Endothelial cell of umbilical vein (primary cell): ENCODE measurements at places on chromosomes 3 and 15. TPM values are rescaled to one million over a fixed set of nuclear protein-coding genes. Genes with fewer than 3 reads are reported as not detected.

Gene KNG1
- total RNA-seq, result not detected in 2 replicates

Gene ZNF774
- 2.6 and 3.9 TPM in 2 replicates for total RNA-seq

Gene SECISBP2L
- 44.7 and 52.3 TPM in 2 replicates for total RNA-seq

Gene ERICH6
- not detected in 2 replicates for total RNA-seq

Gene GOLGA6D
- total RNA-seq, result not detected in 2 replicates

Gene DYNLT2B
- total RNA-seq, result 13.9 and 14.4 TPM in 2 replicates

Gene DGKG
- total RNA-seq, result not detected in 2 replicates

Gene UCN2
- total RNA-seq, result not detected in 2 replicates

DNA sequence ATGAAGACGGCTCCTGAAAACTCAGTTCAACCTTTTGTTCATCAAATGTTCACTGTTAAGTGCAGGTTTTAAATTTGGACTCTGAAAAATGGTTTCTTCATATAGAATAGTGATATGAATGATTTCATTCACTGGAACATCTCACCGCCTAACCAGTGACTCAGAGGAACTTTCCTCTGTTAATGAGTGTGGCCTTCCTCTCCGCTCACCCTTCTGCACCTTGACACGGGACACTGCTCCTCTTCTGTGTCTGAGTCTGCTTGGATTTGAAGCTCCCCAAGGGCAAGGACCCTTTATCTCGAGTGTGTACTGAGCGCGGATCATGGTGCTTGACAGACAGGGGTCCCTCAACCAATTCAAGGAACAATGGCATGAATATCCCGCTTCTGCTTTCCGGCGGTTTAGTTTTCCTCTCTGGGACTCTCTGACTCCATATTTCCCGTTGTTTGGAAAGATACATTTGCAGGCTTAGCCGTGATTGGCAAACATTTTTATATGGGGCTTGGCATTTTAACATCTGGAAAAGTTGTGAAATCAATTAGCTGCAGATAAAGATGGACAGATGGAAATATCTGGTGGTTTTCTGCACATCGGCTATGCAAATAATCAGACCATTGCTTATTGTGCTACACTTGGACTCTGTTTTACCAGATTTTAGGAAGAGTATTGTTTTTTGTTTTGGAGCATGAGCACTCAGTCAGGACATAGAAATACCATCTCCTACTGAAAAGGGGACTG lies 20.9 kb downstream of the KBTBD8 start:
- no peak for DNase-seq

- DNase-seq, result no peak
Observed at GRCh38 chr3:148998297-148998696, 7.0 kb downstream of the GYG1 start.

- no peak for DNase-seq
Observed at GRCh38 chr15:25439369-25439836, 579 bp upstream of the UBE3A start.

GRCh38 chr3:113084777-113085176 lies 94.0 kb downstream of the GTPBP8 start:
- peak; percentile 10 for DNase-seq

DNA sequence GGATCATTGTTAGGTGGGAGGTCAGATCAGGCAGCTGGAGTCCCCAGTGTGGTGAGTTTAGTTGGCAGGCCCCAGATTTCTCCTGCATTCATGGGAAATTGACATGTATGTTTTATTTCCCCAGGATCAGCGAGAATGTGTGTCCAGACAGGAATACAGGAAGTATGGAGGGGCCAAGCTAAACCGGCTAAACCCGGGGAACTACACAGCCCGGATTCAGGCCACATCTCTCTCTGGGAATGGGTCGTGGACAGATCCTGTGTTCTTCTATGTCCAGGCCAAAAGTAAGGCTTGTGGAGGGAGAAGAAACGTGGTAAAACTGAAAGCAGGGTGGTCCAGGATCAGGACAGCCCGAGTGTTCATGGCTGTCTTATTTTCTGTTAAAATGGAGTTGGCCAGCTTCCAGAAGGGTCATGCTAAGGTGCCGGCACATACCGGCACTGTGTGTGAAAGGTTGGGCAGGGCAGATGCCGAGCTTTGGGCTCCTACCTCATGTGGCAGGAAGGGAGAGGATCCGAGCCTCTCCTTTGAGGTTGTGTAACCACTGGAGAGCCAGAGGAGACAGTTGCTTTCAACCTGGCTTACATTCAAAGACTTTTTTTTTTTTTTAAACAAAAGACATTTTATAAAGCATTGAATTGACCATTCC lies 83.1 kb downstream of the PGPEP1L start:
- peak; percentile 72 for DNase-seq

GRCh38 chr3:49867871-49868321 lies 1.8 kb downstream of the CAMKV start:
- DNase-seq, result peak; percentile 29

DNA sequence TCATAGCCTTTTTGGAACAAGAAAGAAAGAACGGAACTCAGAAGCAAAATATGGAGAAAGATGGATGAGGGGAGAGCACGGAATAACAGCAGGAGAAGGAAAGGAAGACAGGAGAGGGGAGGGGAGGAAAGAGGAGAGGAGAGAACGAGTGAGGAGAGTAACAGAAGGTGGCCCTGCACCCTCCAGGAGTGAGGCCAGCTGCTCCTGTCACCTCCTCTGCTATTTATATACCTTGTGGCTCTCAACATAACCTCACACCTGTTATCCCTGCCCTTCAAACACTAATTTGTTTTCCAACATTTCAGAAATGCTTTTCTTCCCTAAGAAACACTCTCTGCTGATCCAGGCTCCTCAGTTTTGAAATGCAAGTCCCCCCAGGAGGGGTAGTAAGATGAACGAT lies 53.4 kb upstream of the ATP2B2 start:
- no peak for DNase-seq

GRCh38 chr15:50224606-50225005 lies 40.9 kb downstream of the HDC start:
- no peak for DNase-seq

DNA sequence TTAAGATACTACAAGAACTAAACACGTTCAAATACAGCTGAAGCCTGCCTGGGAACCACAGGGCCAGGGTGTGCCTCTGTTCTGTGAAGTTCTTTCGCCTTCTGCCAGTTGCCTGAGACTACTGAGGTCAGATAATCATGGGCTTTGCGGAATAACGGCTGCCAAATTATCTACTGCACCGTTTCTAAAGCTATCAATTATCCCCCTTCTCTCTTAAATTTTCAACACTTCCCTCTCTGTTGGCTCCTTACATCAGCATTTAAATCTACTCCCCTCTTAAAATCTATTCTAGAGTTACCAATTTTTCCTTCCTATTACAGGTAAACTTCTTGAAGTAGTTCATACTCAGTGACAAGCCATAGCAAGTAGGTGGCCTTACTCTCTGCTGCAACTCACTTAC lies 6.2 kb upstream of the NEO1 start:
- no peak for DNase-seq

GRCh38 chr3:155714295-155714718 lies 30.6 kb downstream of the PLCH1 start:
- no peak for DNase-seq

- no peak for DNase-seq
Observed at GRCh38 chr15:52423852-52424251, 104.8 kb downstream of the MYO5A start.

DNA sequence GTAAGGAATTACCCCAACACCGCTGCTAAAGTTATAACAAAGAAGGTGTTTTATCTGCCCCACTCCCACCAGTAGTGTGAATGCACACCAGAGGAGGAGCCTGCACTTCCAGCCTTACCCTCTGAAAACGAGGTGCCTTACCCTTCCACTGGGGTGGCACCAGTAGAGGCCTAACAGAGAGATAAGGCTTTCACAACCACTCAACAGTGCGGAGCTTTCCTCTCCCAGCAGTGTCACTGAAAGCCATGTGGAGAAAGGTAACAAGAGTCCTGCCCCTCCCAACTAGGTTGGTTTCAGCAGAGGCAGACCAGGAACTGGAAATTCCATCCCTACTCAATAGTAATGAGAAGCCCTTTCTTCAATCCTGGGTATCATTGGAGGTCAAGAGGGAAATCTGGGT lies 539.2 kb downstream of the VGLL3 start:
- DNase-seq, result no peak

- no peak for DNase-seq
Observed at GRCh38 chr3:70245746-70246525, 66.5 kb downstream of the MDFIC2 start.

GRCh38 chr3:44146073-44146472 lies 95.6 kb upstream of the TOPAZ1 start:
- DNase-seq, result no peak

GRCh38 chr3:126136428-126137220 lies 43.8 kb downstream of the ALDH1L1 start:
- no peak for DNase-seq

DNA sequence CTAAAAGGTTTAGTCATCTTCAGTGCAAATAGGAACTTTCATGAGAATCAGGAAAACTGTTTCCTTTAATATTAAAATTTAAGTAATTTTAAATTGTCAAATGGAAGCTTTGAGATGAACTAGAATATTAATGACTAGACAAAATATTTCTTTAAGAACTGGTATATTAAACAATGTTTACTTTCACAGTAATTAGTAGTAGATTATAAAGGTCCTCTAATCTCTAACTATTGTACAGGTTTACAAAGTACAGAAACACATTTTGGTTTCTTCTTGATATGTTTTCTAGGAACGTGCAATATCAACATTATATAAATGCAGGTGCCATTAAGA lies 138.9 kb downstream of the CLASP2 start:
- no peak for DNase-seq

DNA sequence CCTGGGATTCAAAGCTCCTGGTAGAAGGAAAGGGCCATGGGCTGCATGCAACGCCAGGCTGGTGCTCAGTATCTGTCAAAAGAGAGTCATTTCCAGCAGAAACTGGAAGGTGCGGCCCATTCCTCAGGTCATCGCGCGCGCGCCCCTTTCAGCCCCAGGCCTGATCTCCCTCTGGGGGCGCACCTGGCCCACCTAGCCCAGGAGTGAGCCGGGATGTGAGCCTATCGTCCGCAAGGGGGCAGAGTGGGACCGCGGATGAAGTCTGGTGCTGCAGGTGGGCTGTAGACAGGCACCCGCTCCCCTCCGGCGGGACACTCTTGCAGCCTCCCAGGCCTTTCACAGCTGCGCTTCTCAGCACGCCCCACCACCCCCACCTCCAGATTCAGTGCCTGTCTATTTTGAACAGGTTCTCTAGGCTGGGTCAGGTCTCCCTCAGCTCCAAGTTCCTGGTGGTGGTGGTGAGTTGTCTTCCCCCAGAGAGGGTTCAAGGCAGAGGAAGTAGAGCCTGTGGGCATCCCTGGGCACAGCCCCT lies 5.8 kb upstream of the RPL29 start:
- peak; percentile 70 for DNase-seq

- no peak for DNase-seq
Observed at GRCh38 chr3:76908156-76908555, 131.7 kb upstream of the ROBO2 start.

GRCh38 chr15:56693761-56694160 lies 39.5 kb downstream of the ZNF280D start:
- DNase-seq, result no peak

- no peak for DNase-seq
Observed at GRCh38 chr15:31207246-31207645, 105.7 kb upstream of the TRPM1 start.

GRCh38 chr3:45455040-45455439 lies 66.7 kb downstream of the LARS2 start:
- no peak for DNase-seq

GRCh38 chr3:183074261-183074660 lies 25.0 kb downstream of the MCCC1 start:
- no peak for DNase-seq

DNA sequence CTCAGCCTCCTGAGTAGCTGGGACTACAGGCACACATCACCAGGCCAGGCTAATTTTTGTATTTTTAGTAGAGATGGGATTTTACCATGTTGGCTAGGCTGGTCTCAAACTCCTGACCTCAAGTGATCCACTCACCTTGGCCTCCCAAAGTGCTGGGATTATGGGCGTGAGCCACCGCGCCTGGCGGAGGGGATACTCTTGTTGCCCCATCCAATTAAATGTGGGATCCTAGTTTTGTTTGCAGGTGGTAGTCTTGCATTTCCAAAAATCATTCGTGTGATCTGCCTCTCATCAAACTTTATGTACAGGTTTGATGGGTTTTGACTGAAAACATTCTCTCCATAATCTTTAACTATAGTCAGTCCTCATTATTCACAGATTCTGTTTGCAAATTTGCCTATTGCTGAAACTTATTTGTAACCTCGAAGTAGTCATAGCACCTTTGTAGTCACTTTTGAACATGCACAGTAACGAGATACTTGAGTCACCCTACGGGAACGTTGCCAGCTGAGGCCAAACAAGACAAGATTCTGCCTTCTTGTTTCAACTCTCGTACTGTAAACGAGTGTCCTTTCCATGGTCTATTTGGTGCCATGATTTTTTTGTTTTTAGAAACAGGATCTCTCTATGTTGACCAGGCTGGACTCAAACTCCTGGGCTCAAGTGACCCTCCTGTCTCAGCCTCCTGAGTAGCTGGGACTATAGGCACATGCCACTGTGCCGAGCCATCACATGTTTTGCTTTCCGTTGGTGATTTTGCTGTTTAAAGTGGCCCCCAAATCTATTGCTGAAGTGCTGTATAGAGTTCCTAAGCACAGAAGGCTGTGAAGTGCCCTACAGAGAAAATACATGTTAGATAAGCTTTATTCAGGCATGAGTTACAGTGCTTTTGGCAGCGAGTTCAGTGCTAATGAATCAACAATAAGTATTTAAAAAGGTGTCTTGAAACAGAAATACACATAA lies 8.1 kb upstream of the MAPK6 start:
- no peak for DNase-seq

- no peak for DNase-seq
Observed at GRCh38 chr3:131561511-131561910, 58.7 kb upstream of the MRPL3 start.

- DNase-seq, result peak; percentile 80
Observed at GRCh38 chr3:140258222-140258724, 323.3 kb downstream of the CLSTN2 start.

DNA sequence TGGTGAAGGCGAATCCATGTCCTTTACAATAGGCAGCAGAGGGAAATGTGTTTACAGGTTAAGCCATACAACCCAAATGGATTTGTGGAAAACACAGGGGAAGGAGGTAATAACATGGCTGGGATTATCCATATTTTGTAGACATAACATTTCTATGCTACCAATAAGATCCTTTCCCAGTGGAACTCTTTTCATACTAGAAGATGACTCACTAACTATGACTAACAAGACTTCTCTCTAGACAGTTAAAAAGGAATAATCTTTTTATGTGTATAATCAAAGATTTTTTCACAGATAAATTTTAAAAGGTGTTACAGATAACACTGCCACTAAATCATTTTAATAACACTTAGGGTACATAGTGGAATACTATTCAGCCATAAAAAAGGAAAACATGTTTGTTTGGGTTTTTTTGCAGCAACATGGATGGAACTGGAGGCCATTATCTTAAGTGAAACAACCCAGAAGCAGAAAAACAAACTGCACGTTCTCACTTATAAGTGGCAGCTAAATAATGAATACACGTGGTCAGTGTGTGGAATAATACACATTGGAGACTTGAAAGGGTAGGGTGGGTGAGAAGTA lies 39.6 kb downstream of the VPS13C start:
- no peak for DNase-seq

- peak; percentile 99 for DNase-seq
Observed at GRCh38 chr3:151976211-151977050, 103.0 kb downstream of the SUCNR1 start.

GRCh38 chr3:94220426-94220825 lies 157.6 kb downstream of the NSUN3 start:
- no peak for DNase-seq
